ENCODE measurements at places on chromosomes 6 and 20. TPM values are rescaled to one million over a fixed set of nuclear protein-coding genes. Genes with fewer than 3 reads are reported as not detected.
A peak's percentile ranks its signal among the peaks of the same experiment; 100 is the strongest.

- H3K4me1 ChIP-seq, result no peaks in the 10 kb centered on the region
- H3K36me3 ChIP-seq, result no peaks in the 10 kb centered on the region
- H3K27ac ChIP-seq, result no peak overlapping the region
- H3K27me3 ChIP-seq, result no peaks in the 10 kb centered on the region
- DNase-seq, result no peak
Measured at GRCh38 chr6:109925075-109925474, 53.0 kb upstream of the GPR6 start.

- H3K27me3 ChIP-seq, result no peaks in the 10 kb centered on the region
- no peak overlapping the region for H3K27ac ChIP-seq
- H3K4me3 ChIP-seq, result no peak overlapping the region
- DNase-seq, result no peak
- no peaks in the 10 kb centered on the region for H3K36me3 ChIP-seq
Measured at GRCh38 chr20:44022464-44022863, 107.8 kb downstream of the TOX2 start.

- no peak overlapping the region for H3K4me3 ChIP-seq
- DNase-seq, result no peak
- H3K4me1 ChIP-seq, result peaks cover 4% of the 10 kb centered on the region
- H3K27me3 ChIP-seq, result no peaks in the 10 kb centered on the region
- H3K27ac ChIP-seq, result no peak overlapping the region
- no peaks in the 10 kb centered on the region for H3K36me3 ChIP-seq
Measured at GRCh38 chr6:111715321-111715720, 109.6 kb upstream of the TRAF3IP2 start.

DNA sequence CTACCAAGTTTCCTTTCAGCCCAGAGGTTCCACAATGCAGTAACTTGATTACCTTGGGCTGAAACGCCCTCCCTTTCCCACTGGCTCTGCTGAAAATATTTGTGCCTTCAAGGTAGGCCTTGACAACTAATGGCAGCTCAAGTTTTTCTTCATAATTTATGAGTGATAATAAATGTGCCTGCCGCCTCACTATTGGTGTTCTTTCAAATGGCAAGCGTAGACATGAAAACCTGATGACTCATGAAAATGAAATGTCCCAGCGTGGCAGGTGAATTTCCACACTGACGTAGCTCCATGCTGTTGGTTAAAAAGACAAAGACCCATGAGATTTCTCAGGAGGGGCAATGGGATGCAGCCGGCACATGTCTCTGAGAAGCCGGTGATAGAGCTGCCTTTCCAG is 107.2 kb upstream of the GGTLC1 start:
- no peaks in the 10 kb centered on the region for H3K36me3 ChIP-seq
- H3K27ac ChIP-seq, result no peak overlapping the region
- H3K4me1 ChIP-seq, result no peaks in the 10 kb centered on the region
- H3K4me3 ChIP-seq, result no peak overlapping the region

GRCh38 chr6:37940074-37940847 is 120.7 kb downstream of the ZFAND3 start:
- no peaks in the 10 kb centered on the region for H3K36me3 ChIP-seq
- no peak overlapping the region for H3K27ac ChIP-seq
- H3K4me1 ChIP-seq, result no peaks in the 10 kb centered on the region

DNA sequence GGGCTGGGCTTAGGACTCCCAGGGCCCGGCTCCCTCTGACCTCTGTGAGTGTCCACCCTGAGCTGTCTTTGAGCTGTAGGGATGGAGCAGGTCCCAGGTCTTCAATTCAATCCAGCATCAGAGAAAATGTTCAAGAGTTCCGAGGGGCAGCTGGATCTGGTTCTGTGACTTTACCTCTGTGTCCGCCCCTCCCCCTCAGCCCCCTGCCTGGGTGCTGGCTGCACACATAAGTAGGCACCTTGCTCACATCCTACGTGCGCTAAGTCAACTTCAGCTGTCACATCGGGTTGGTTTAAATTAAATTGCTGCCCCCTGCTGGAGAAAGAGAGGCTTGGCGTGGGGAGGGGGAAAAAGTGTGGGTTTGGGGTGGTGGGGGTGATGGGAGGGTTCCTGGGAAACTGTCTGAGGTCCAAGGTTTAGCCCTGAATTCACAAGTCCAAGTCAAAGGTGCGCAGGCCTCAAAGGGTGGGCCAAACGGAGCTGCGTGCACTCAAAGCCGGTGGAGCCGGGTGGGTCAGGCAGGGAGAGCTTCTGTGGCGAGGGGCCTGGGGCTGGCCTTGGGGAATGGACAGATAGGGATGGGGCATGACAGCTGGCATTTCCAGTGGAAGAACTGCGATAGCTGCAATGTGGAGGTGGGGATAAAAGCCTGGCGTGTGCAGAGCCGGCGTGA is 3.0 kb downstream of the WFDC5 start:
- no peak for DNase-seq
- H3K27me3 ChIP-seq, result no peaks in the 10 kb centered on the region
- no peak overlapping the region for H3K27ac ChIP-seq
- no peaks in the 10 kb centered on the region for H3K36me3 ChIP-seq

GRCh38 chr20:62728028-62728780 is 19.6 kb downstream of the NTSR1 start:
- H3K4me3 ChIP-seq, result no peak overlapping the region
- no peak overlapping the region for H3K27ac ChIP-seq
- no peaks in the 10 kb centered on the region for H3K36me3 ChIP-seq
- DNase-seq, result no peak
- H3K4me1 ChIP-seq, result no peaks in the 10 kb centered on the region
- H3K27me3 ChIP-seq, result no peaks in the 10 kb centered on the region

- no peaks in the 10 kb centered on the region for H3K36me3 ChIP-seq
- no peak for DNase-seq
- no peak overlapping the region for H3K4me3 ChIP-seq
Measured at GRCh38 chr6:167558246-167559177, 233.6 kb downstream of the TTLL2 start.

DNA sequence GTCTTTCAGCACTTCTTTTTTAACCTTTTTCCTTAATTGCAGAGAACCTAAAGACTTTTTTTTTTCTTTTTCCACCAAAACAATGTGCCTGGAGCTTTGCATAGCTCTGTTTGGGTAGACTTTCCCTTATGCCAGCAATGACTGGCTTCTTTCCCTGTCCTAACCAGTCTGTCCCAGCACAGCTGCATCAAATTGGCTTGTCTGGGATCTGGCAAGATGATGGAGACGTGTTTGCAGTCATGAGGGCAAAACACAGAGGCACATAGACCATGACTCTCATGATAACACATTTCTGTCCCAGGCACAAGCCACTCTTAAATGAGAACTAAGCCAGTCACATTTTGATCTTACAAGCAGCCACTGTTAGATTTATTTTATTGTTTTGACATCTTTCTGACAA is 16.5 kb downstream of the HEY2 start:
- H3K4me1 ChIP-seq, result peaks cover 64% of the 10 kb centered on the region
- no peak for DNase-seq
- no peak overlapping the region for H3K4me3 ChIP-seq
- no peaks in the 10 kb centered on the region for H3K36me3 ChIP-seq

GRCh38 chr20:6299456-6299855 is 176.6 kb upstream of the FERMT1 start:
- no peaks in the 10 kb centered on the region for H3K27me3 ChIP-seq
- no peaks in the 10 kb centered on the region for H3K4me1 ChIP-seq
- H3K27ac ChIP-seq, result no peak overlapping the region
- no peak overlapping the region for H3K4me3 ChIP-seq
- no peak for DNase-seq
- H3K36me3 ChIP-seq, result no peaks in the 10 kb centered on the region

DNA sequence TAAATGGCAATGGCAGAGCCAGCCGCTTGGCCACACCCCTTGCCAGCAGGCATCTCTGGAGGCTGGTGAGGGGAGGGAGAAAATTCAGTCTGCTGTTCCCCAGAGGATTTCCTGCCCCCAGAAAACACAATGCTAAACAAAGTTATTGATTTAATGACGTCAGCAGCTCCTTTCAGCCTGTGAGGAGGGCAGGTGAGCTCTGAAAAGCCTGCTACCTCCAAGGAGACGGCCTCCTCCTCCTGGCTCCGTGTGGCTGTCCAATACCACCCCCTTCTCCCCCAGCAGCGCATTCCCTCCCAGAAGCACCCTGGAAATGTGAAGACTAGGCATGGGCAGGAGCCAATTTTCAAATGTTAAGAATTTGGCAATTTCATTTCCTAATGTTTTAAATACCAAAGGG is 393.1 kb downstream of the ZFAND3 start:
- no peaks in the 10 kb centered on the region for H3K36me3 ChIP-seq
- H3K4me1 ChIP-seq, result peaks cover 28% of the 10 kb centered on the region
- H3K27me3 ChIP-seq, result no peaks in the 10 kb centered on the region
- peak overlapping the region; percentile 73 for H3K27ac ChIP-seq
- DNase-seq, result no peak
- H3K4me3 ChIP-seq, result peak overlapping the region; percentile 32

- H3K27me3 ChIP-seq, result no peaks in the 10 kb centered on the region
- H3K4me3 ChIP-seq, result no peak overlapping the region
- H3K27ac ChIP-seq, result peak overlapping the region; percentile 0
- H3K36me3 ChIP-seq, result no peaks in the 10 kb centered on the region
- peaks cover 5% of the 10 kb centered on the region for H3K4me1 ChIP-seq
Measured at GRCh38 chr20:23203310-23203709, 117.2 kb upstream of the CD93 start.

Gene MC3R
- not detected for total RNA-seq

Gene TSPO2
- total RNA-seq, result not detected

Gene FABP7
- not detected for total RNA-seq

Gene FAM209B
- not detected for total RNA-seq

Gene PACRG
- total RNA-seq, result 13.0 TPM

Gene BPI
- total RNA-seq, result 0.35 TPM

Gene SLA2
- total RNA-seq, result 1.1 TPM

Gene COL9A1
- total RNA-seq, result not detected

Gene AKAP12
- 102 TPM for total RNA-seq

Gene HLA-DRB1
- 80.3 TPM for total RNA-seq
